Stimulated activated CD8-positive, alpha-beta memory T cell treated with anti-CD3 and anti-CD28 coated beads, Interleukin-15, amount 100 ng/mL, for 4 hours (primary cell): ENCODE measurements at places on chromosomes 12 and 14.

- no peak for DNase-seq
These were observed 502.3 kb downstream of the TMEM132D start for GRCh38 chr12:129401572-129401971.

GRCh38 chr12:85920324-85920947, 46.3 kb downstream of the NTS start:
- DNase-seq, result no peak

GRCh38 chr14:95530473-95531276, 4.2 kb upstream of the GLRX5 start:
- no peak for DNase-seq

DNA sequence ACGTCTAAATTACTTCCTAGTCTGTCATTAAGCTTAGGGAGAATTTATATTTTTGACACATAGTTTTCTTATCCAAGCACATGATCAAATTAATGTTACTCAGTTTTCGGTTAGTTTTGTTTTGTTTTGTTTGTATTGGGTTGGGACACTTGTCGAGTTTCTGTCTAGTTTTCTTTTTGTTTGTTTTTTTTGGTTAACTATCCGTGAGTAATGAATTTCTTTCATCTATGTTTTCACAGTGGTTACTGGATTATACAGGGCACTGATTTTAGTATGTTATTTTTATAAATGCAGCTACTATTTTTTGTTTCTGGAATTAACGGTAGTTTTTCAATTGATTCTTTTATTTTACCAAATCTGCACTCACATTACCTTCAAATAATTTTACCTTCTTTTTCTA, 2.7 kb downstream of the KLRF1 start:
- DNase-seq, result no peak

DNA sequence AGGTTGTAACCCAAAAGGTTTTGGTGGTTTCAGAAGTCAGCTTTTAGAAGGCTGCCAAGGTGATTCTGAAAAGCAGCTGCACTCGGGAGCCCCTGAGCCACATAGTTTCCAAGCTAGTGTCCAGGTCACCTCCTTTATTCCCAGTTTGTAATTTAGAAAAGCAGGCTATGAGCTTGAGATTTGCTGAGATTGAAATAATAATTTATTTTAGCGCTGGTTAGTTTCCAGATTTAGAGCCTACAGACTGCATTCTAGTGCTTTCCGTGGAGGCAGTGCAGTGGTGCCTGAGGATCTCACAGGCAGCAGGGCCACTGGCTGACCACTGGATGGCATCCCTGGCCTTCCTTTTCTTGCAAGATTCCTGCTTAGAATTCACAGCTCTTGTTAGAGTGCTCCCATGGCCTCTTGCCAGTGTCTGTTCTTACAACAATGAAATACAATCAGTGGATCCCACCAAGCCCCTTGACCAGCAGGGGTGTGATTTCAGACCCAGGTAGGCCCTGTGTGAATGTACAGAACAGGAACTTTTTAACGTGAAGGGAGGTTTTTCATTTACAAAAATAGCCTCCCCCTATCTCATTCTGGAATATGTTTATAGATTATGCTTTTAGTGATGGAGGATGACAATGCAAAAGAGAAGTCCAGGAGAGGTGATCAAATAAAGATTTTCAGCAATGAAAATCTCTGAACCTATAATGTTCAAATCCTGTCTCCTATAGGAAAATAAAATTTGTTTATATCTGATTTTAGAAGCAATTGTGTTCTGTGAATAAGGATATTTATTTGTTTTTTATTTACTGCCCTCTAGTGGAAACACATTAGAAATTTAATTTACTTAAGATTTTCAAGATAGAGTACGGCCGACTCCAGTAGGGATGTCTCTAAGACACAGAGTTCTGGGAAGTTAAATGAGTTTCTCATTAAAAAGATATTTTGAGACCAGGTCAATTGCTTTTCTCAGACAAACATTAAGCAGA, 362.1 kb upstream of the STXBP6 start:
- no peak for DNase-seq

DNA sequence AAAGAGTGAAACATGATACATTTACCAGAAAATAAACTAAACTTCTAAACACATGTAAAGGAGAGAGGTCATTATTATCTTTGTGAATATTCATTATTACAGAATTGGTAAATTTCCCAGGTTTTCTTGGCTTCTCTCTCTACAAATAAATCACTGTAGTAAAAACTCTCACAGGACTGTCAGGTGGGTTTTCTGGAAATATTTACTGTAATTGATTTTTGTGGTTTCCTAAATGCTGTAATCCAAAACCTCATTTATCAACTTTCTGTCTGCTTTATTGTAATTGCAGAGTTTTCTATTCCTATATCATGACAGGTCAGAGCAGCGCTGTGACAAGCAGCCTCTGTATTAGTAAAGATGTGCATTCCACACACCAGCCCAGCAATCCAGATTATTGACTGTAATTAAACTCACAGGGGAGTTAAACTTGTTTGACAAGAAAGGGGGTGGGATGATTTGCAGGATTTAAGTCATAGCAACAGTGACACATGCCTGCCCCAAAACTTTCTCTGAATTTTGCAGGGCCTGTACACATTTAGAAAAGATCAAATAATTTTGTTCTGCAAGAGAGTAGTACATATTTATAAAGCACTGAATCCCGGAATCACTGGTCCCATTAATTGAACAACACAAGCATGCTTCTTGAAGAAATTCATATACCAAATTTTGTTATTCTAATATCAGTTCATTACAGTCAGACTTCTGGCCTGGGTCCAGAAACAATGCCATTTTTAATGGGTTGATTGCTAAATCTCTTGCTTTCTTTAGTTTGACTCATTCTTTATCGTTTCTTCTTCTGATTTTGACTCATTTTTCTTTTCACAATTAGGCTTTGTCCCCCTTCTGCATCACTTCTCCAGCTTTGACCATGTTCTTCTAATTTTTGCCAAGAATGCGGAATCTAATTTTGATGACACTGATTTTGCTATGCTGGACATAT, 42.2 kb downstream of the PTPRO start:
- DNase-seq, result no peak

DNA sequence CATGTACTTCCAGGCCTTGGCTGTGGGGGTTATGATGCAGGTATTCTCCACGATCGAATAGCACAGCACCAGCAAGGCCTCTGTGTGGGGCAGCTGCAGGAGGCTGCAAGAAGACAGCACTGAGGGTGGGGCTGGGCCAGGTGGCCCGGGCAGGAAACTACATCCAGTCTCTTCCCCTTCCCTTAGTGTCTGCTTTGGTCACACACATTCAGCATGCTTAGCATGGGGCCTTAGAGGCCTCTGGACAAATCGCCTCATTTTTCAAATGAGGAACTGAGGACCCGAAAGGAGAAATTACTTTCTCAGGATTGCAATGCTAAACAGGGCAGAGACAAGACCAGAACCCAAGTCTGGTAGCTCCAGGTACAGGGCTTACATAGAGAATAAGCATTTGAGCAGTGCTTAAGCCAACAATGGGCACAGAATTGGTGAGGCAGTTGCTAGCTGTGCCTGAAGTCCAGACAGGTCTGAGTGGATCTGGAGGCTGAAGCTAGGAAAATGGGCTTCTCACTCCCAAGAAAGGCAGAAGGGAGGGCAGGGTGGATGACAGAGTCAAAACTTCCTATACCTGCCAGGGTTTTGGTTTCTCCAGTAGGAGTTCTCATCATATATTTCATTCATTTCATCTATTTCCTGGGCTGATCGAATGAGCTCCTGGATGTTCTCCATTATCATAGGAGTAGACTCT, 3.5 kb downstream of the ACRBP start:
- no peak for DNase-seq

GRCh38 chr14:91197631-91198030, 46.9 kb downstream of the GPR68 start:
- no peak for DNase-seq

GRCh38 chr12:121989276-121990113, 32.2 kb upstream of the BCL7A start:
- no peak for DNase-seq

GRCh38 chr12:95774311-95775045, 16.1 kb downstream of the NTN4 start:
- DNase-seq, result no peak

DNA sequence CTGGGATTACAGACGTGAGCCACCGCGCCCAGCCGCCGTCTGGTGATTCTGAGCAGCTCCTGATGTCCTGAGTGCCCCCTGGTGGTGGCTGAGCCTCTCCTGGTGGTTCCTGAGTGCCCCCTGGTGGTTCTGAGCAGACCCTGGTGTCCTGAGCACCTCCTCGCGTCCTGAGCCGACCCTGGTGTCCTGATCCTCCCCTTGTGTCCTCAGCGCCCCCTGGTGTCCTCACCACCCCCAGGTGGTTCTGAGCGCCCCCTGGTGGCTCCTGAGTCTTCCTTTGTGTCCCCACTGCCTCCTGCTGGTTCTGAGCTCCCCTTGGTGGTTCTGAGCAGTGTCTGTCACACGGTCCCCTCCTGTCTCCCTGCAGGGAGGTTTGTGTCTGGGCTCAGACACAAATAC, 1304.9 kb downstream of the TMEM121 start:
- no peak for DNase-seq

DNA sequence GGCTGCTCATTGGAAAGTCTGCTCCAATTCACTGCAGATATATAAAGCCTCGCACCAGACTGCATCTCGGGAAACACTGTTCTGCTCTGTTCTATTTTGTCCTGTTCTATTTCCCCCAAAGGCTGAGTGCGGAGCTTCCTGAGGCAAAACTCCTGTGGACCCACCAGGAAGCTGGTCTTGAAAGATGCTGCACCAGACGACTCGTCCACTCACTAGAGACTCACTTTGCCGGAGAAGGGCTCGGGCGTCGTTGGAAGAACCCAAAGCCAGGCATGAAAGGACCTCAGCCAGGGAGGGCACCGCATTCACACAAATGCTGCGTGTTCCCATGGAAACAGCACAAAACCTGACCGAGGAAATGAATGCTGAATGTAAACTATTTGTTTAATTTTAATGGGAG, 331.2 kb upstream of the SFSWAP start:
- no peak for DNase-seq
